ENCODE measurements at places on chromosomes 11 and 22. TPM values are rescaled to one million over a fixed set of nuclear protein-coding genes. Genes with fewer than 3 reads are reported as not detected.
A peak's percentile ranks its signal among the peaks of the same experiment; 100 is the strongest.

- DNase-seq: no peak
Measured at GRCh38 chr22:27461470-27461869, 340.1 kb downstream of the MN1 start.

CSF2RB gene
- 0.58 TPM for total RNA-seq

DNA sequence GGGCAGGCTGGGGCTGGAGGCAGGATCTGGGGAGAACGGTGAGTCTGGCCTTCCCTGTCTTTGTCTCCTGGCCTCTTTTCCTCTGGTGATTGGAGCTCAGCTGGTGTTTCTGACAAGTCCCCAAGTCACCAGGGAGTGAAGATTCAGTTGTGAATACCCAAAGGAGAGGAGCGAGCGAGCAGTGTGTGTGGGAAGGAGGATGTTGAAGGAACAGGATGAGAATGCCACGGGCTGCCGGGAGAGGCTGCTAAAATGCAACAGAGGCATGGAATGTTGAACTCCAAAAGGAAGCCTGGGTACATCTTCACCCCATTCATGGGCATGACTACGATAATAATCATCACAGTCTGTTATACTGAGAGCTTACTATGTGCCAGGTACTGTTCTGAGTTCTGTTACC is 163.3 kb downstream of the CEP164 start:
- DNase-seq: no peak

DNA sequence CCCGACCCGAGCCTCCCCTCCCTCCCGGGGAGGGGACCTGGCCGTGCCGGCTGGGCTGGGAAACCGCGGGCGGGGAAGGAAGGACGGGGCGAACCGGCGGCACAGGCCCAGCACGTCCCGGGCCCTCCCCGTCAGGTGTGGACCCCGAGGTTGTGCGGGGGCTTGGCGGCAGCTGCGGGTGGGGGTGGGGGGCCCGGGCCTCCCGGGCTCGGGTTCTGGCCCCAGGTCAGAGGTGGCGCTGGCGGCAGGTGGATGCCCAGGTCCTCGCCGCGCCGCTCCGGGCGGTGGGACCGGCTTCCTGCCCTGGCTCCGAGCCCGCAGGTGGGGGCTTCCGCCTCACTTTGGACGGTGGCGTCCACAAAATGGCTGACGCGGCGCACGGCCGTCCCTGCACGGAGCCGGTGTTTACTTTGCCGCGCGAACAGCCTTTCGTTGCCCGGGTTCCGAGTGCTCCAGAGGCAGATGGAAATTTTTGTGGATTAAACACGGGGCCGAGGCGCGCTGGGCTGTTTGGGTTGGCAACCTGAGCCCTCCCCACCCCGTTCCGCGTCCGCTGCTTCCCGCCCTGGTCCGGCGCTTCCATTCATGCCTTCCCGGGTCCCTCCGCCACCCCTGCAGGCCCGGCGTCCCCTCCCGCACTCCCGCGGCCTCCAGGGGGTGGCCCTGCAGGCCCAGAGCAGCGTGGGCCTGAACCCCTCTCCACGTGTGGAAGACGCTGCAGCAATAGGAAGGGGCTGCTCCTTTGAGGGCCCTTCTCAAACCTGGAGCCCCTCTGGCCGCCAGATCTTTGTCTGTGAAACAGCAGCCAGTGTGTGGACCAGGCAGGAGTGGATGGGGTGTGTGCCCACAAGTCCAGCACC is 92.0 kb upstream of the KCNQ1OT1 start:
- no peak for DNase-seq

LMO1 gene
- not detected for total RNA-seq

DNA sequence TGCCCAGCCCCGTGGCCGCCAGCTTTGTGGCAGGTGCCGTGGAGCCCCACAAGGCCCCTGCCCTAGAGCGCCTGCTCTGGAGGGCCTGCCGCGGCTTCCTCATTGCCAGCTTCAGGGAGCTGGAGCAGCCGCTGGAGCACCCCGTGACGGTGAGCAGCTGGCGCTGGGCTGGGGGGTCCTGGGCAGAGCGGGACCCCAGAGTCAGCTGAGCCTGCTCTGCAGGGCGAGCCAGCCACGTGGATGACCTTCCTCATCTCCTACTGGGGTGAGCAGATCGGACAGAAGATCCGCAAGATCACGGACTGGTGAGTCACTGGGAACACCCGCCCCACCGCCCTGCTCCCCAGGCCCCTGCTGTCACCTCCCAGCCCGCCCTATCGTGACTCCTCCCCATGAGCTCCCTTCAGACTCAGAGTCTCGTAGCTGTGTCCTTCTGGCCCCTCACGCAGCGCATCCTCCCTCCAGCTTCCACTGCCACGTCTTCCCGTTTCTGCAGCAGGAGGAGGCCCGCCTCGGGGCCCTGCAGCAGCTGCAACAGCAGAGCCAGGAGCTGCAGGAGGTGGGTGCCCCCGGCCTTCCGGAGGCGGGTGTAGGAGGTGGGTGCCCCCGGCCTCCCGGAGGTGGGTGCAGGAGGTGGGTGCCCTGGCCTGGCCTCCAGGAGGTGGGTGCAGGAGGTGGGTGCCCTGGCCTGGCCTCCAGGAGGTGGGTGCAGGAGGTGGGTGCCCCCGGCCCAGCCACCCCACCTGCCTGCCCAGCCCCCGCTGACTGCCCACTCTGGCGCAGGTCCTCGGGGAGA is 4.7 kb downstream of the TCIRG1 start:
- no peak for DNase-seq

DNA sequence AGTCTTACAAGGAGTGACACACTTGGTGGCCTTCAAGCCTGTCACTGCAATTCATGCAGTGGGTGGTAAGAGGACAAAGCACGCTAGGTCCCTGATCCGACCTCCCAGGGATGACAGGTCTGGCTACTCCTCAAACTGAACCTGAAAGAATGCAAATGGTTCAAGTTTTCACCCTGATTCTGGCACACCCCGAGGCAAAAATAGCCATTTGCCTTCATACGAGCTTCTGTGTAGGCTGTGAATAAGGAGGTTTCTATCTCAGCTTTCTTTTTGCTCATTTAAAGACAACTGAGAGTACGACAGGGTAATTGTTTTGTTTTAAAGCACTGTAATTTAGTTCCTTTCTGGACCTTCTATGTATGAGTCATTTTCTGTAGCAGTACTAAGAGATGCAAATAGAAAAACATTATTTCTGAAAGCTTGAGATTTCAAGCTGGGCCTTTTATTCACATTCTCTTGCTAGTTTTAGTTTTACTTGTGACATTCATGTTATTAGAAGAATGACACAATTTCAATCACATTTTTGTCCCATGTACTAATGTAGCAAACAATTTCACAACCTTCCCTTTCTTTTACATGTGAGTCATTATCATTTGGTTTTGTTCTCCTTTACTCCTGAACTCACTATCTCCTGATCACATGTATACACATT is 56.6 kb upstream of the FDX1 start:
- no peak for DNase-seq

LRRC32 gene
- total RNA-seq: 0.87 TPM

DNA sequence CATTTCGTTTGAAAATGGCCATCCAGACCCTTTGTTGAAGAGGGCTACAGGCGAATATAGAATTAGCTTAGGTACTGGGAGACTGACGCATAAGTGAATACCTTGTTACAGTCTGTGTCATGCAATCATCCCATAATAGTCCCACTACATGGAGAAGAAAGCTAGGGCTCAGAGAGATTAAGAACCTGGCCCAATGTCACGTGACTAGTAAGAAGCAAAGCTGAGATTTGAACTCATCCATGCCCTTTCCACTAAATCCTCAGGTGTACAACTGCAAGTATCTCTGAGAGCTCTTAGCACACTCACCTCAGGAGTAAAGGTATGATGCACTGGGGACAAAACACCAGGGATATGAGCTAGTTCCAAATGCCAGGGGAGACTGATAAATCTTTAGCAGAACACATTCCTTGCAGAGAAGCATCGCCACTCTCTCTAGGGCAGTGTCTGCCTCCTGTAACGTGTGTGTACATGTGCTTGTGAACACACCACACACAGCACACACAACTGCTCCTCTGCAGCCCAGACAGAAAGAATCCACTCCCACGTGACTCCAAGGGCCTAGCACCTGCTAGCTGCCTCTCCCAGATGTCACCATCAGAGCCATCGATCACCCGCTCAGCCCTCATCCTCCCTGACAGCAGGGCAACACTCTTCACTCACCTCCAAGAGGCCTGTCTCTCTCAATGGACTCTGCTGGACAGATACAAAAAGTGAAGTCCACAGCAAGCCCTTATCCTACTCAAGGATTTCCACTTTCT is 402.8 kb downstream of the NXPE2 start:
- no peak for DNase-seq

CRYBB2 gene
- 0.45 TPM for total RNA-seq

DNA sequence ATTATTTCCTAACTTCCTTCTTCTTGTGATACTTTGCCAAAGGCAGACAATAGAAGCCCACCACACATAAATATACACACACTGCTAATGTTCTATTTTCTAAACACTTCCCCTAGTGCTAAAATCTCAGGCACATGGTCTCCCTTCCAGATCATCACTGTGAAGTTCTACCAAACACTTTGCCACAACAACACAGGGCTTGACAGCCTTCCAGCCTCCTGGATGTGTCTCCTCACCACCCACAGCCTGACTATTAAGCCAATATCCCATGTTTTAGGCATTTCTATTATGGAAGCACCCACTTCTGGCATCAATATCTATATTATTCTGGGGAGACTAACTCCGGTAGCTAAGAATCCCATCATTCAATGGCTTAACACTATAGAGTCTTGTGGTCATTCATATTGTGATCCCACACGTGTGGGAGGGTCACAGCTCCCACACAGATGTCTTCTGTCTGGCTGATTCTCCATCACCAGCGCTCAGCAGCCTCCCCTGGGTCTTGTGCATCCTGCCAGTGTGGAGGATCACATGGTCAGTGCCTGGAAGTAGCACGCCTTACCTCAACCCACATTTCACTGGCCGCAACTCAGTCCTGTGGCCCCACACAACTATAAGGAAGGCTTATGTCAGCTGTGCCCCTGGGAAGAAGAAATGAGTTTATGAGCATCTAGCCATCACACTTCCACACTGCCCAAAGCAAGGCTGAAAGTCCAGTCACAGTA is 29.0 kb downstream of the SPATA19 start:
- no peak for DNase-seq

DNA sequence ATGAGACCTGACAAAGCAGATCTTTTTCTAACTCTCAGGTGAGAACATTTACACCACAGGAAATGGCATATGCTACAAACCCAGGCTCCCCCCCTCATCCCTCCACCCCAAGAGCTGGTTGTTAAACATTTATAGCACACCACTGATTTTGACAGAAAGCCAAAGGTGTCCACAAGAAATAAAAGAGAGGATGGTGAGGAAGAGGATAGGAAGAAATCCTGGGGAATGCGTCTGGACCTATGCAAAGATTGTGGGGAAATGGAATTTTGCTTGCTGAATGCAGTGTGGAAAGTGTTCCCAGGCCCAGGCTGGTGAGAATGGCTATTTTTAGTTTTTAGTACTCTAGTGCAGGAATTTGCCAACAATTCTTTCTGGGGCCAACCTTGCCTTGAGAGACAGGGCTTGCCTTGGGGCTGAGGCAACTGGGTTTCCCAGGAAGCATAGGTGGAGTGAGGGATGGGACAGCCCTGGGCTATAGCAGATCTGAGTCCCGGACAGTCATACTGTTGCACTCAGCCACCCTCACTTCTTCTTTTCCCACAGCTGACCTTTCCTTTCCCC is 163.9 kb downstream of the ADAMTS15 start:
- DNase-seq: no peak

APOC3 gene
- total RNA-seq: not detected

GLB1L2 gene
- 1.6 TPM for total RNA-seq

DNA sequence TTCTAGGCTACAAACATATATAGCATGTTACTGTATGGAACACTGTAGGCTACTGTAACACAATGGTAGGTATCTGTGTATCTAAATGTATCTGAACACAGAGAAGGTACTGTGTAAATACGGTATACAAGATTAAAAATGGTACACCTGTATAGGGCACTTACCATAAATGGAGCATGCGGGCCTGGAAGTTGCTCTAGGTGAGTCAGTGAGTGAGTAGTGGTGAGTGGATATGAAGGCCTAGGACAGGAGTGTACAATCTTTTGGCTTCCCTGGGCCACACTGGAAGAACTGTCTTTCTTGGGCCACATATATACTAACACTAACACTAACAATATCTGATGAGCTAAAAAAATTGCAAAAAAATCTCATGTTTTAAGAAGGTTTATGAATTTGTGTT is 21.4 kb downstream of the RNF141 start:
- no peak for DNase-seq

DNA sequence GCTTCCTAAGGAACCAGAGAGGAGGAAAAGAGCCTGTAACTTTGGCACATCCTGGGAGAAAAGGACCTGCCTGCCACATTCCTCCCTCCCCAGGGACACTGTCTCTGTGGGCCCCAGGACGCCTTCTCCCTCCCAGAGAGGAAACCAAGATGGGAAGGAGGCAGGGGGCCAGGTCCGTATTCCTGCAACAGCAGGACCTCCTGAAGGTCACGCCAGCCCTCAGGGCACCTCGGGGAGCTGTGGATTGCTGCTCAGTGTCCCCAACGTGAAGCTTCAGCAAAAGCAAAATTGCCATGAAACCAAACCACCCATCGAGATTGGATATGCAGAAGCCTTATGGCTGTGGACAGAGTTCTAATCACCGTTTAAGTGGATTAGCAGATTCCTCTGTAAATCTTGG is 86.7 kb downstream of the ARHGAP8 start:
- no peak for DNase-seq

BATF2 gene
- not detected for total RNA-seq

DNA sequence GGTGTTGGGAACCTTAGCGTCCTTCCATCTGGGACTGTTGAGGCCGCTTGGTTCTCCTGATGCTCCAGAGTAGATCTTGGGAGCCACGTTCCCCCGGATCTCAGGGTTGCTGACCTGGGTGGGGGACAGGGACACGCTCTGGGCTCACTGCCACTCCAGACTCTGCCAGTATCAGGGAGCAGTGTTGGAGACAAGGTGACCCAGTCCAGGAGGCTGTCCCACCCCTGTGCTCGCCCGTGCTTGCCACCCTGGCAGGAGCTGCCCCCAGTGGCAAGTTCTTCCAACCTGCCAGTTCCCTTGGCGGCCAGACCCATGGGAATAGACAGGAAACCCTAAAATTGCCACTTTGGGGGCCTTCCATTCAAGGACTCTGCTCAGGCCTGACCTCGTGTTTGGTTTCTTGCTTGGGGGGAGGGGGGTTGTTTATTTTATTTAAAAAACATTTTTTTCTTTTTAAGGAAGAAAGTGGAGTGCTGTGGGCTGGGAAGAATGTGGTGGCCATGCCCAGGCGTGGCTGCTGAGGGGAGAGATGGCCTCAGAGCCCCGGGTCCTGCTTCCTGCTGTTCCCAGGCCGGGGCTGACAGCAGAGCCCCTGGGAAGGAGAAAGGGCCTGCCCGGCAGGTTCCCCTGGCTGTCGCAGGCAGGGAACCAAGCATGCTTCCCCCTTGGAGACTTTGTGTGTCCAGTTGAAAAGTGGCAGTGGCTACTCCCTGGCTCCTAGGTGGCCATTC is 7.2 kb downstream of the GRK2 start:
- DNase-seq: no peak

- DNase-seq: peak; percentile 13
Measured at GRCh38 chr22:46250783-46251125, 661 bp upstream of the CDPF1 start.

GRCh38 chr11:45313171-45313865 is 27.2 kb upstream of the SYT13 start:
- no peak for DNase-seq

GRCh38 chr11:111454561-111455192 is 57.5 kb downstream of the BTG4 start:
- DNase-seq: peak; percentile 58

PHETA2 gene
- 2.6 TPM for total RNA-seq

- no peak for DNase-seq
Measured at GRCh38 chr11:1717745-1718144, 20.8 kb downstream of the KRTAP5-6 start.

GAL3ST1 gene
- total RNA-seq: not detected

- DNase-seq: no peak
Measured at GRCh38 chr11:88950975-88951374, 114.8 kb downstream of the GRM5 start.

GRCh38 chr11:80462211-80462610 is 1021.4 kb upstream of the TENM4 start:
- DNase-seq: no peak

SLC22A25 gene
- not detected for total RNA-seq

UCP2 gene
- total RNA-seq: 344 TPM

All from activated CD4-positive, alpha-beta T cell treated with anti-CD3 and anti-CD28 coated beads, Interleukin-2, amount 10 ng/mL, durations not matched to agents 7 days and 5 days (primary cell).